ENCODE measurements at places on chromosomes 1 and 21.

GRCh38 chr1:36528361-36529349 is 45.9 kb upstream of the CSF3R start:
- DNase-seq = peak; percentile 69

DNA sequence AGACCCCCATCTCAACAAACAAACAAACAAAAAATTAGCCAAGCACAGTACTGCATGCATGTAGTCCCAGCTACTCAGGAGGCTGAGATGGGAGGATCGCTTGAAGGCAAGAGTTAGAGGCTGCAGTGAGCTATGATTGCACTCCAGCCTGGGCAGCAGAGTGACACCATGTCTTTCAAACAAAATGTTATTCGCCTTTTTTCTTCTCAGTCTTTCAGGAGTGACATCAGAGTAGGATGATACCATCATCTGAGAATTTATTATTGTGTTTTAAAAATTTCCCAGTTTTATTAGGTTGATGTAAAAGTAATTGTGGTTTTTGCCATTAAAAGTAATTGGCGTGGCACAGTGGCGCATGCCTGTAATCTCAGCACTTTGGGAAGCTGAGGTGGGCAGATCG is 10.8 kb downstream of the PARK7 start:
- no peak for DNase-seq

DNA sequence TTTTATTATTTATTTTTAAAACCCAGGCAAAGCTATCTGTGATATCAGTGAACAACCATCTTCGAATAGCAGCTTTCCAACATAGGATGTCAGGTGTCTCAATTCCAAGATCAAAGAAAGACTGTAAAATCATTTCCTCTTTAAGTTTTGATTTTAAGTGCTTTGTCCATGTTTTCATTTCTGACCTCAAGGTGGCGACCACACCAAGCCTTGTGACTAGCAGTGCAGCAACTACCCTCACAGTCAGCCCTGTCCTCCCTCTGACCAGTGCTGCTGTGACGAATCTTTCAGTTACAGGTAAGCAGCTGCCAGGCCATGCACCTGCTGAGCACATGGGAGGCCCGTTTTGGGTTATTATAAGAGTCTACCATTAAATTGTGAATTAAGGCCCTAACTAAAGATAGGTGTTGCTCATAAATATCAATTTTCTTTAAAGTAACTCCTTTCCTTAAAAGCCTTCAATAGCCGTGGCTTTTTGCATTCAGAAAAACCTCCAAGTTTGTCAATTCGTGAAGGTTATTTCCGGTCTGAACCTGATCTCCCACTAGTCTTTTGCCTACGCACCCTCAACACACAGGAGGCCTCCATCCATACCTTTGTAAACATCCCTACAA is 117.0 kb downstream of the CD247 start:
- DNase-seq = peak; percentile 55

DNA sequence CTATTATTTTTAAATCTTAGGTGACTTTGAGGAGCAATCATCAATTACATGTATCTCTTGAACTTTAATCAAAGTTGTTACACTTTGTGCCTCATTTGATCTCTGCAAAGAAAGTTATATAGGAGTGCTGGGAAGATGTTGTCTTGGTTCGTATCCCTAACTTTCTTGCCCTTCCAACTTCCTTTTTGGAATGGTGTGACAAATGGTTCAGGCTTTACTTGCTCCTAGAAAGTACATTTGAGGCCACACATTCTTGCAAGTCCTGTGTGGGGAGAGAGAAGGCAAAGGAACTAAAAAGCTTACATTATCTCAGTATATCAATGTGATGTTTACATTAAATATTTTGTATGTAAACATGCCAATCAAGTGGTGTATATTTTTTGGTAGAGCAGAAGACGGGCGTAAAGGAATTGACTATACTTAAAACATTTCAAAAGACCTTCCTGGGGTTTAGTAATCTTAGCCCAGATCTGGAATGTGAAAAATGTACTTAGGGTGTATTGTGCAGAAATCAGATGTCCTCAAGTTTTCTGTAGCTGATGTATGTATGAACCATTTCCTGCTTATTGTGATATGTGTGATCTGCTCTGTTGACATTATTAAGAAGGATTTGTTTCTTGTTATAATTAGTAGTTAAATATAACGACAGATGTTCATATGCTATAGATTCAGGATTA is 59.2 kb downstream of the USP25 start:
- DNase-seq = no peak

- no peak for DNase-seq
Measured at GRCh38 chr21:36965720-36966065, 776 bp downstream of the HLCS start.

Data from ELF-1 (cell line).